ENCODE measurements at places on chromosomes 6 and 20.

- DNase-seq = no peak
Measured at GRCh38 chr6:113649276-113649675, 207.9 kb upstream of the MARCKS start.

- DNase-seq = peak; percentile 26
Measured at GRCh38 chr6:32843331-32843978, 392 bp downstream of the PSMB8 start.

- no peak for DNase-seq
Measured at GRCh38 chr20:62220666-62221568, 839 bp upstream of the HRH3 start.

- no peak for DNase-seq
Measured at GRCh38 chr20:57653910-57654309, 33.7 kb upstream of the ZBP1 start.

DNA sequence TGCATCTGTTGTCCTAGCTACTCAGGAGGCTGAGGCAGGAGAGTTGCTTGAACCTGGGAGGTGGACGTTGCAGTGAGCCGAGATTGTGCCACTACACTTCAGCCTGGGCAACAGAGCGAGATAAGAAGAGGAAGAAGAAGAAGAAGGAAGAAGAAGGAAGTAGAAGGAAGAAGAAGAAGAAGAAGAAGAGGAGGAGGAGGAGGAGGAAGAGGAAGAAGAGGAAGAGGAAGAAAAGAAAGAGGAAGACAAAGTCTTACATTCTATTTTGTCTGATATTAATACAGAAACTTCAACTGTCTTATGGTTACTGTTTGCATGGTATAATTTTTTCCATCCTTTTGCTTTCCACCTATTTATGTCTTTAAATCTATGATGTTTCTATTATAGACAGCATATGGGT, 7.2 kb upstream of the NELFCD start:
- DNase-seq = no peak

GRCh38 chr6:32832535-32832934, 6.0 kb downstream of the TAP2 start:
- no peak for DNase-seq

DNA sequence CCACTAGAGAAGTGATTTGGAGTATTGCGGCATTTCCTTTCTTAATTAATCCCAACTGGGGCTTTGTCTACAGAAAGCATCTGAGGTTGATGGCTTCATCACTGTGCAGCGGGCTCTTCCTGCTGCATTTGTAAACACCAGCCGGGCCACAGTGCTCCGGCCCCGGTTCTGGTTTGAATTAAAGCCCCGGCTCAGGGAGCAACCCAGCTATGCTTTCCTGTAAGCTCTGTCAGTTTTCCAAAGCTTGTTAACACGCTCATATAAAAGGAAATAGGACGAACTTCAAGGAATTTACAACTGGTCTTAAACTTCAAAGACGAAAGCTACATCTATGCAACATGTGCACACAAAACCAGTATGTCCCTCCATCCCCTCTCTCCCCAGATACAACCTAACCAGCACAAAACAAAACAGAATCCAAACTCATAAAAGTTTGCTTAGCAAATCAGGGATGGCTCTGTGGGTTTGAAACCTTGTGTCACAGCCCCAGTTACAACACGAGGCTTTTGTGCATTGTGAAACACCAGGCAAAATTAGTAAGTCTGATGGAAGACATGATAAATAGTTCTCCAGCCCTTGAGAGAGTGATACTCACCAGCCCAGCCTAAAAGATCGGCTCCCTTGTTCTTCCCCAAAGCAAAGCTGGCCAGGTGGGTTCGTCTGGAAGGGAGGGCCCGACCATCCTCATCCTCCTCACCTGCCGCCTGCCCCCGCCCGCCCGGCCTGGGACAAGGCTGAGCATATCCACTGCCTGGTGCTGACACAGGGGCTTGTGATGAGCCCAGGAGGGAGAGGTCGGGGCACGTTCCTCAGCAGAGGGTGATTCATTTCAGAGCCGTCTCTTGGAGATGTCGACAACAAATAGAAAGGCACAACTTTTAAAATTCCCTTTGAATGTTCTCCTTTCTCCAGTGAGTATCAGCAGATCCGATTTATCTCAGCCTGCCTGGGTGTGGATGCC, 197.9 kb downstream of the TFAP2C start:
- DNase-seq = no peak

GRCh38 chr20:20814685-20815084, 102.2 kb upstream of the RALGAPA2 start:
- no peak for DNase-seq

GRCh38 chr6:149906405-149906804, 8.5 kb upstream of the RAET1E start:
- no peak for DNase-seq

DNA sequence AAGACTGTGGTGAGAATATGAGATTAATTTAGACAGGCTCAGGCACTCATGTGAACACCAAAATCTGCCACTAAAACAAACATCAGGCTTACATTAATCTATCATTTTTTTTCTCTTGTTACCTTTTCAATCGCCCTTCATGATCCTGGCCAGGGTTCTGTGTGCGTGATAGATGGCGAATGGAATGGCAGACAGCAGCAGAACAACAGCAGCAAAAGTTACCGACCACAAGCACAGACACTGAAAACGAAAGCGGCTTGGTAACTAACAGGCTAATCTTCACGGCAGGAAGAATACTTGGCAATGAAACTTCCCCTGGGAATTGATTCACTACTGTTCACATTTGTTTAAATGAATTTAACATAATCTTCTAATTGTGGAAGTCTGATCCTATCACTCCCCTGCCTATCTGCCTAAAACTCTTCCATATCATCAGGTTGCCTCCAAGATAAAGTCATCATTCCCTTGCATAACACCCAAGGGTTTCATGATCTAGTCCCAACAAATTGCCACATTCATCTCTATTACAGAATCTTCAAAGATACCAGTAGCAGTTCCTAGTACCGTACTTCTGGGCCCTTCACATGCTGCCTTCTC, 28.7 kb downstream of the PTPRK start:
- DNase-seq = no peak

DNA sequence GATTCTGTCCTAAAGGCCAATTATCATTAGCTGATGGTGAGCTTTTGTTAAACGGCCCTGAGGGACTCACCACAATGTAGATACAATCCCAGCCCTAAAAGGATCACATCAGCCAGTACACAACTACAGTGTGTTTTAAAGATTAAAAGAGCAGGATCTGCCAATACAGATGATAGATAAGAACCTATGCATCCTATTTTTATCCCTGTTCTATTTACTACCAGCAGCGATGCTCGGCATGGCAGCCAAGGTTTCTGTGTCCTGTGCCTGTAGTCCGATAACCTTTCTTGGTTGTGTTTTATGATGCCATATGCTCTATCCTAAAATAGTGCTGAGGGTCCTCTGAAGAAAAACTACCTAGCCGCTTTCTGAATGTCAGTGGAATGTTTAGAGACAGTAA, 289.4 kb downstream of the PHACTR1 start:
- DNase-seq = no peak

GRCh38 chr6:51025082-51025777, 206.6 kb downstream of the TFAP2B start:
- no peak for DNase-seq

DNA sequence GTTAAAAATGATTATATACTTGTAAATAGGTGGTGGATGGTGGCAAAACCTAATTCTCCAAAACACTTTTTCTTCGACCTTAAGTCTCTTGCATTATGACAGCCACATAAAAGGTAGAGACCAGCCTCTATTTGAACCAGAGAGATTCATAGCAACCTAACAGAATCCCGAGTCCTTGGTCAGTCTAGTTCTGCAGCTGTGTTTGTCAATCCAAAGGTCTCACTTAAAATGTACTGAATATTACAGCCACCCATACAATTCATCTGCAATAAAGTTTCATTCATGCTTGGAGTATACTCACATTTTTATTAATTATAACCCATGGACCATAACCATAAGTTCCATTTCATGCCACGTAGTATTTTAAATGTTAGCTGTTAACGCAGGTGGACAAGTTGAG, 87.2 kb downstream of the EPM2A start:
- DNase-seq = no peak

GRCh38 chr6:93829009-93829408, 409.6 kb upstream of the EPHA7 start:
- no peak for DNase-seq

DNA sequence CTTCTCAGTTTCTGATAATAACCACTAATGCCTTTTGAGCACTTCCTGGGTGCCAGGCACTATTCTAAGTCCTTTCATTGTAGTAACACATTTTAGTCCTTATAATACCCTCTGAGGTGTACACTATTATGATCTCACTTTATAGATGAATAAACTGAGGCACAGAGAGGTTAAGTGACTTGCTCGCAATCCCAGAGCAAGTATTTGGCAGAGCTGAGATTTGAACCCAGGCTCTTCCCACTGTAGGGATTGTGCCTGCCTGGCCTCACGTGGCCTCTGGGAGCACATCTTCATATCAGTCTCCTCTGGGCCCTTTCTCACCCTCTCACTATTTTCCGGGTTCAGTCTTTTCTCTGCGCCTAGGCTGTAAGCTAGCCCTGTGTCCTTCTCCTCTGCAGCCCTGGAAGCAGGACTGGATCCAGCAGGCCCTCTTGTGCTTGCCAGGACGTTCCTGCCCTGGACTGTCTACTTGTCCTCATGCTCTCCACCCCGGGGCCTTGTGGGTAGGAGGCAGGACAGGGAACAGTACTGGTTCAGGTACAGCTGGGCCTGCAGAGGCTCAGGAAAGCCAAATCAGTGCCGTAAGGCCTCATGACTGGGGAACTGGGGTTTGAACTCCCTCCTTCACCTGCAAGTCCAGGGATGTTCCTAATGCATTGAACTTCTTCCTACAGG, 139.6 kb downstream of the VEGFA start:
- DNase-seq = no peak

GRCh38 chr6:100946021-100946540, 65.0 kb upstream of the ASCC3 start:
- no peak for DNase-seq

- no peak for DNase-seq
Measured at GRCh38 chr20:10603971-10604864, 69.6 kb downstream of the JAG1 start.

DNA sequence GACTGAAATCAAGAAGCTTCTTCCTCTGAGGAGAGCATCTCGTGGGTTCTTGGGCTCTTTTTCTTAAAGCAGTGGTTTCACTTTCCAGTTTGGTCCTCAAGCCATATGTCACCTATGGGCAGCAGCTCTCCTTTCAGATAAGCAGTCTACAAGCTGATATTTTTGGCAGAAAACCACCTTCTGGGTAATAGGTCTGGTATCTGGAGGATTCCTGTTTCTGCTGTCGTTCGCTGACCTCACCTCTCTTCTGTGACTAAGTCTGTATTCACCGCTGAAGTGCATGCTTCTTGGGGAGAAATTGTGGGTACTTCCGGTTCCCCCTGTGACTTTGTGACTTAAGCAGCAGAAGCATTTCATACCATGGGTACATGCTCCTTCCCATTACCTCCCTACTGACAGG, 193.6 kb downstream of the EDN1 start:
- peak; percentile 1 for DNase-seq

DNA sequence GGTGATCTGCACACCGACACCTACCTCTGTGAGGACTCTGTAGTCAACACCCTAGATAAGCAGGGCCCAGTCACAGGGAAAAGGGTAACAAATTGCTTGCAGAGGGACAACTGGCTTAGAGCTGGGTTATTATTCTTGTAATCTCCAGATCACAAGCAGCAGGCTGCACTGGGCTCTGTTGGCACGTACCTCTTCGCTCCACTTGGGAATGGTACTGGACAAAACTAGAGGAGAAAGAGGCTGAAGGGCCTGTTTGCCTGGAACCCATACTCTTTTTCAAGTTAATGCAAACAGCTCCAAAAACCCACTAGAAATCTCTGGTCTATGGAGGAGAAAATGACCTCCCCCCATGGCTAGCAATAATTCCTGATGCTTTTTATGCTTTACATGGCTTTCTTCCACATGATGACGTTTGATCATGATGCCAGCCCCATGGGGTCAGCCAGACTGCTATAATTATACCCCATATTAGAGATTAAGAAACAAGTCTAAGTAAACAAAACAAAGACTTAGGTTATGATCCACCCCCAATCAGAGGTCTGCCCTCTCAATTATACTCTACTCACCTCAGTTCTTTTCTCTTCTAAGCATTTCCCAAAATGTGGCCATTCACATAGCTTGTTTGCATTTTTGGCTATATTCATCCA, 190.0 kb downstream of the UNC5CL start:
- DNase-seq = no peak

DNA sequence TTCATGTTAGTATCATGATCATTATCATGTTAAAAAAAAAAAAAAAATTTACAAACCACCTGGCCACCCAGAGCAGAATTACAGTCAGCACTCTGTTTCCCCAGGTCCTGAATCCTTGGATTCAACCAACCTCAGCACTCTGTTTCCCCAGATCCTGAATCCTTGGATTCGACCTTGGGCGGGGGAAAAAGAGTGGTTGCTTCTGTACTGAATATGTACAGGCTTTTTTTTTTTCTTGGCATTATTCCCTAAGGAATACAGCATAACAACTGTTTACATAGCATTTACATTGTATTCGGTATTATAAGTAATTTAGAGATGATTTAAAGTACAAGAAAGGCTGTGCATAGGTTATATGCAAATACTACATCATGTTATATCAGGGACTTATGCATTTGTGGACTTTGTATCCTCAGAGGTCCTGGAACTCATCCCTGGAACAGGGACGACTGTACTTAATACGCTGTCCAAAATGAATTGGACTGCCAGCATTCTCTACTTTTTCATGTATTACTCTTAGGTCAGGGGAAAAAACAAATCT, 31.2 kb downstream of the GCNT2 start:
- DNase-seq = no peak

- no peak for DNase-seq
Measured at GRCh38 chr6:132570221-132570777, at the start of gene TAAR6. TSS of gene TAAR6 (plus strand) at chr6:132570322. CDS start at chr6:132570322, 0 bp downstream.

- no peak for DNase-seq
Measured at GRCh38 chr6:100175814-100176310, 181.8 kb upstream of the MCHR2 start.

DNA sequence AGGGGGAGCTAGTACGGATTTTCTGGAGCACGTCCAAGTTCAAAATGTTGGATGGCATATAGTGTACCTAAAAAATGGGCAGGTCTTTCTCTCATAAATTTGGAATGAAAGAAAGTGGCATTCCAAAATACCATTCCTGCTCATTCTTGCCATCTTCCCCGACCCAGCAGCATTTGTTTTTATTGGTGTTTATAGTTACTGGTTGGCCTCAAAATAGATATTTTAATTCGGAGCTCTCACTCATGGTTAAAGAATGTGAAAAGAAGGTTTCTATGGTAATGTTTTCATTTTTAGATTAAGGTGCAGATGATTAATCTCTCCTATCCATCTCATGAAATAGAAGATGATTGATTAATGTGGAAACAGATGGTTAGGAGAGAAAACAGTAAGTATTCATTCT, 204.5 kb downstream of the HIVEP2 start:
- no peak for DNase-seq

GRCh38 chr20:36084897-36085613, 69.5 kb upstream of the EPB41L1 start:
- DNase-seq = no peak

Measured in activated CD4-positive, alpha-beta T cell treated with anti-CD3 and anti-CD28 coated beads, Interleukin-10, Interleukin-2, amounts not matched to agents 100 ng/mL and 50 ng/mL, durations not matched to agents 16 hours and 8 hours (primary cell).